ENCODE measurements at places on chromosomes 16 and 17.
A peak's percentile ranks its signal among the peaks of the same experiment; 100 is the strongest.

GRCh38 chr17:34199932-34200534, 55.1 kb upstream of the CCL2 start:
- peak; percentile 61 for DNase-seq

DNA sequence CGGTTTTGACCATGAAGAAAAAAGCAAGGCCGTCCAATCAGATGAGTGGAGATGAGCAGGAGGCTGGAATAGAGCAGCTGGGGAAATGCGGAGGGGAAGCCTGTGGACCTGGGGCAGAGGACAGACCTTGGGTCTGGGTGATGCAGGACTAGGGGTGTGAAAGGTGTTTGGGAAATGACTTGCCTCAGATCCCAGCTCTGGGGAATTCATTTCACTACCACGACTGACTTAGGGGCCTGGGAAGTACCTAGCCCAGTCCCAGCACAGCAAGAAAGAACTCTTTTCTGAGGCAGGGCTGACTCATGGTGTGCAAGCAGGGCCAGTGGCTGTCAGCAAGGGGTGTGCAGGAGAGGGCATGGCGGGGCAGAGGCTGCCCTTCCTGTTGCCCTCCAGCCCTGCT, 14.8 kb downstream of the DNAI2 start:
- no peak for DNase-seq

DNA sequence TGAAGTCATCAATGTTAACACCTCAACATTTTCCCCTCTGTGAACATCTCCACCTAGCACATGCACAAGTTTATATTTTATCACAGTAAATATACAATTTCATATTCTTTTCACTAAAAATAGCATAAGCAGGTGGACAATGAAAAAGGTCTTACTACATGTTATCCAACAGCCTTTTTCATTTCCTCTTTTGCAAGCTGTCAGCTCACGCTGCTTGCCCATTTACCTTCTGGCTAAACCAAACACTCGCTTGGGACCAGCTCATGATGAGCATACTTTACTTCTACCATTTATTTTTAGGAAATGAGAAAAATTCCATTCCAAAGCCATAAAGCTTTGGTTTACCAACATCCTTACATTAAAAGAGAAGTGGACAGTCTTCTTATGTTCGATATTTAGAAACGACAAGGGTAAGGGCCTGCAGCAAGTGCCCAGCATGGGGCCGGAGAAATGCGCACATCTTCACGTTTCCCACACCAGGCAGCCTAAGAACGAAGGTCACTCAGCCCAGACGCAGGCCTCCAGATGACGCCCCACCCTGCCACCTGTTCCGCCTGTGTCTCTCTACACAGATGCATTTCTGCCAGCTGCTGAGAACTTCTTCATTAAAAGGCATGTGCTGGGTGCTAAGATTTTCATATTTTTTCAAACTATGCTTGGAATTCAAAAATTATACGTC, 13.9 kb downstream of the SNN start:
- no peak for DNase-seq

- DNase-seq: no peak
Observed at GRCh38 chr16:57379579-57379978, 7.3 kb downstream of the CX3CL1 start.

- no peak for DNase-seq
Observed at GRCh38 chr17:69503711-69504110, 89.2 kb downstream of the MAP2K6 start.

GRCh38 chr16:85438981-85439685, 174.0 kb upstream of the GSE1 start:
- DNase-seq: no peak

- DNase-seq: no peak
Observed at GRCh38 chr17:17789828-17790636, 46.8 kb downstream of the SREBF1 start.

DNA sequence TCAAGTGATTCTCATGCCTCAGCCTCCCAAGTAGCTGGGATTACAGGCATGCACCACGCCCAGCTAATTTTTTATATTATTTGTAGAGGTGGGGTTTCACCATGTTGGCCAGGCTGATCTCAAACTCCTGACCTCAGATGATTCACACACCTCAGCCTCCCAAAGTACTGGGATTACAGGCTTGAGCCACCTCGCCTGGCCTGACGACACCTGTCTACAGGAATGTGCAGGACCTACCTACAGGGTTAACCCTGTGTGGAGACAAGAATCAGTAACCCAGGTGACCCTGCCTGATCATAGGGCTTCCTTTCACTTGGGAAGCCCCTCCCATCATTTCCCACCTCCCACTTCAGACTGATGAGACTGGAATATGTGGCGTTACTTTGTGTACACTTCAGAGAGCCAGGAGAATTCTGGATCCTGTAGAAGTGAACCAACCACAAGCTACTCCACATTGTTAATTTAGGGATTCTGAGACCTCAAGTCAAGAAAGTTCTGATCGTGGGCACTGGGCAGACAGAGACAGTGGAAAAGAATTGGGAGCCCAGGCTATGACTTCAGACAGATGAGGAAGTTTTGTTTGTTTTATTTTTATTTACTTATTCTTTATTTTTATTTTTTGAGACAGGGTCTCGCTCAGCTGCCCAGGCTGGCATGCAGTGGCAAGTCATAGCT, 5.7 kb upstream of the MILR1 start:
- DNase-seq: no peak

DNA sequence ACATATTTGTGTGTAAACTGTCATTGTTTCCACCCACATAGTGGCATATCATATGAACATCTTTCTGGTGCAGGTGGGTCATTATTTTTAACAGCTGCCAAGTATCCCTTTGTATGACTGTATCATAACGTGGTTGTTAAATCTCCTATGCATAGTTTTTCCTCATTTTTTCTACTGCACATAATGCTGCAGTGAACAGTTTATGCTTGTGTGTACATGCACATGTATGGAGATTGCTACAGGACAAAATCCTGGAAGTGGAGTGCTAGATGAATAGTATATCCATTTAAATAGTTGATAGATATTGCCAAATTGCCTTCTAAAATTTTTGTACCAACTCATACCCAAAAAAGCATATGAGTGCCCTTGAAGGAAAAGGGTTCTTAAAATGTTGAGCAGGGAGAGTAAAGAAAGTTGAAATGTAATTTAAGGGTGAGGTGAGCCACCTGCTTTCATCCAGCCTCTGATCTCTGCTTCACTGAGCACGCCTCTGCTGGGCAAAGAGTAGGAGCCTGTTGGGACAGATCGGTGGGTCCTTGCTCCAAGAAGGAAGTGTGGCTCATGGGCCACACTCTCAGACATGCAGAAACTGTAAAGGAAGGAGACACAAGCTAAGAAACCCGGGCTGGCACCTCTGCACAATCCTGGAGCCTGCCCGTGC, 55.3 kb downstream of the HLF start:
- no peak for DNase-seq

GRCh38 chr17:14308965-14309879, 8.3 kb downstream of the HS3ST3B1 start:
- peak; percentile 86 for DNase-seq

DNA sequence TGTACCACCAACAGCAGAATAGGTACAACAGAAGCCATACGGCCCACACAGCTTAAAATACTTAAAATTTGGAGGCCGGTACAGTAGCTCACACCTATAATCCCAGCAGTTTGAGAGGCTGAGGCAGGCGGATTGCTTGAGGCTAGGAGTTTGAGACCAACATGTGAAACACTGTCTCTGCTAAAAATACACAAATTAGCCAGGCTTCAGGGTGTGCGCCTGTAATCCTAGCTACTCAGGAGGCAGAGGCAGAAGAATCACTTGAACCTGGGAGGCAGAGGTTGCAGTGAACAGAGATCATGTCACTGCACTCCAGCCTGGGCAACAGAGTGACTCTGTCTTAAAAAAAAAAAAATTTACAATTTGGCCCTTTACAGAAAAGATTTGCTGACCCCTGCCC, 17.0 kb downstream of the GFOD2 start:
- DNase-seq: no peak
